CD8-positive, alpha-beta memory T cell (primary cell): ENCODE measurements at places on chromosomes 6 and 20.

DNA sequence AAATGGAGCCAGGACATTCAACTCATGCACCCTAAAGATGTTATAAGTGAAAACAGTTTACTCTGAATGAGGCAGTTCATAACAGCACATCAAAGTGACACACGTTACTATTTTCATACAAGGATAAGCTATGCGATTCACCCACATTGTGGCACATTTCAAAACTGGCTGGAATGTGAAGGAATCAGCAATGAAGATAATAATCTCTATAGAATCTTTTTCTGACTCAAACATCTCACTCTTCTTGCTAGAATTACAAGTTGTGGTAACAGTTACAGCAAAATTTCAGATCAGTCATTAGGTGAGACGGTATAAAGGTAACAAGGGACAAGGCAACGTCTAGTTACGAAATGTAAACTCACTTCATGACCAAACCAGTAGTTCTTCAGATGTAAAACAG is 17.5 kb downstream of the TMEM244 start:
- no peak for DNase-seq

DNA sequence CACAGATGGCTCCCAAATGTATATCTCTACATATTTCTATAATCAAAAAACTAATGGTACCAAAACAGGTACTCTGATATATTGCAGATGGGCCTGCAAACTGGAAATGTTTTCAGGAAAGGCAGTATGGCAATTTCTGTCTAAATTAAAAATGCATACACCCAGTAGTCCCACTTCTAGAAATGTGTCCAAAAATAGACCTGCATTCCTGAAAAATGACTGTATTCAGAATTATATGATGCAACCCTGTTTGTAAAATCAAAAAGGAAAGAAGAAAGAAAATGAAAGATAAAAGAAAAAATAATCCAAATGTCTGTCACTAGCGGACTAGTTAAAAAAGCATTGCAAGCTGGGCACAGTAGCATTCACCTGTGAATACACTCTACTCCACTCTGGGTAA is 12.9 kb upstream of the MICB start:
- DNase-seq, result no peak

- DNase-seq, result no peak
These were observed 121.2 kb downstream of the GFRAL start for GRCh38 chr6:55448451-55448850.

- no peak for DNase-seq
These were observed 41.7 kb downstream of the CD2AP start for GRCh38 chr6:47519279-47519678.

GRCh38 chr6:69866351-69866769 is at the start of gene COL19A1:
Gene COL19A1 (plus strand): TSS chr6:69866556. CDS start chr6:69879568, 13,012 bp downstream.
- DNase-seq, result no peak

DNA sequence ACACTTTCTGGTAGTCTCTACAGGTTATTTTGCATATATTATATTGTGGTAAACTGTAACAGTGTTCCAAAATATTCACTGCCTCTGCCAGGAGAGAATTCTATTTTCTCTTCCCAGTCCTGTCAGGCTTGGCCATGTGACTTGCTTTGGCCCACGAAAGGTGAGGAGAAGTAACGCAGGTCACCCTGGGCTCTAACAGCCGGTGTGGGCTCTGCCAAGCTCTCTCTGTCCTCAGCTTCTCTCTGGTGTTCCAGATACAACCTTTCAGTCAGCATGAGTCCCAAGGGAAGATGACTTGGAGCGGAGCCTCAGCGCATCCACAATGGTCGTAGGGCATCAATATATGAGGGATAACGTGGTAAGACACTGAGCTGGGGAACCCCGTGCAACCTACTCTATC is 113.0 kb upstream of the RREB1 start:
- no peak for DNase-seq

- no peak for DNase-seq
These were observed 376.1 kb downstream of the UTRN start for GRCh38 chr6:144661116-144661806.

DNA sequence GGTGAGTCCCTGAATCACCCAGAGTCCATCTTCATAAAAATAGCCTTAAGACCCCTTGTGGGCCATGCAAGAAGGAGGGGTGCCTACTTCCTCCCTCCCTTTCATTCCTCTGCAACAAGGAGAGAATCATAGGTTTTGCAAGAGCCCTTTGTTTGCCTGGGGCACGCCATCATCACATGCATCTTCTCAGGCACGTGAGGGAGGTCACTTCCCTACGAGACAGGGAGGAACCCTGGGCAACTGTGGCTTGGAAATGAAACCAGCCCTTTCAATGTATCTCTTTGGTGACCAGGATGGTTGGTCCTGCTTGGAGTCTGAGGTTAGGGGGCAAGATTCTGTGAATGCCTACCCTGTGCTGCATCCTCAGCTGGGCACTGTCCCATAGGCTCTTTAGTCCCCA is 194.8 kb downstream of the MAFB start:
- no peak for DNase-seq

GRCh38 chr6:158518191-158519127 is 41.4 kb upstream of the TMEM181 start:
- peak; percentile 48 for DNase-seq

GRCh38 chr6:31453259-31453658 is 44.7 kb upstream of the MICB start:
- DNase-seq, result no peak

GRCh38 chr6:137867685-137868509 is 838 bp downstream of the TNFAIP3 start:
- no peak for DNase-seq

DNA sequence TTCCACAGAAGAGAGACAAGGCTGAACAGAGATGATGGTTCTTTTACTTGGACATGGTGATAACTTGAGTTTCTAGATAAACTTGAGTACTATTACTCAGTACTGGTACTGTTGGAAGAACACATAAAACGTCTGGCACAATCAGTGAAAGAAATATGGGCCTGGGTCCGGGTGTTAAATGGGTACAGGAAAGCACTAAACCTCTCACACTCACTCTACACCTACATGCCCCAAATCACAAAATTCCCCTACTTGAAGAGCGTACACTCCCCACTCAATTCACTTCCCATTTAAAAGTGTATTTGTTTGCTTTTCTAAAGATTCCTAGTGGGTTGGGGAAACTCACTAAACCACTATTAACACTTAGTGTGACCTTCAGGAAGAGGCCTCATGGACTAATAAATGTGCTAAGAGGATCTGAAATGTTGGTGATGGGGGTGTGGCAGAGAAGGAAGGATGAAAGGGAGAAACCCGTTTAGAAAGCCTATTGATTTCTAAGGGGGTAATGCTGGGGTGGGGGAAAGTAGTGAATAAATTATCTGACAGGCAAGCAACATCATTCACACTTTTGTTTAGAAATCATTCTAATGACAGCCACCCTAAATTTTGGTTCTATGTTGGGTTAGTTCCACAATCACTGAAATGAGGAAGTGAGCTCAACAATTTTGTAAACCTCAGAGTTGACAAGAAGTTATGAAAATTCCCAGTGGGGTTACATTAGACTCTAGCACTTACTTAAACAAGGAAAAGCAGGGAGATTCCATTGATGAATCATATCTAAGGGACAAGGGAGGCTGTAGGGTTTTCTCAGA is 222.6 kb upstream of the MARCKS start:
- no peak for DNase-seq

DNA sequence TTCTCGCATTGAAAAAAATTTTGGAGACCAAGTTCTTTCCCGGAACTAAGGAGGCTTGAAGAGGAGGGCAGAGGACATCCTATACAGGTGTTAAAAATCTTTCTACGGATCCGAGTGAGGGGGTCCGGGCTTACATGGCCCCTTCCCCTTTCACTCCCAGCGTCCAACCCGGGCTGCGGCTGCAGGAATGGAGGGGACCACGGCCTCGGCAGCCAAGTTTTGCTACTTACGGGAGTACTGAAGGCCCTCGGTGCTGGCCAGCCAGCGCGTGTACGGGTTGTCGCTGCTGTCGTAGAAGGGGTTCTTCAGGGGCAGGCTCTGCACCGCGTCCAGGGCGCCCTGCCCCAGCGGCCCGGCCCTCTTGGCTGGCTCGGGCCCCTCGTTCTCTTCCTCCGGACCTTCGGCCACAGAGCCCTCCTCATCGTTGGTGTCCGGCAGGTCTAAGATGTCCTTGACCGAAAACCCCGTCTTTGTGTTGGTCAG is 642 bp downstream of the NKX2-2 start:
- DNase-seq, result no peak

DNA sequence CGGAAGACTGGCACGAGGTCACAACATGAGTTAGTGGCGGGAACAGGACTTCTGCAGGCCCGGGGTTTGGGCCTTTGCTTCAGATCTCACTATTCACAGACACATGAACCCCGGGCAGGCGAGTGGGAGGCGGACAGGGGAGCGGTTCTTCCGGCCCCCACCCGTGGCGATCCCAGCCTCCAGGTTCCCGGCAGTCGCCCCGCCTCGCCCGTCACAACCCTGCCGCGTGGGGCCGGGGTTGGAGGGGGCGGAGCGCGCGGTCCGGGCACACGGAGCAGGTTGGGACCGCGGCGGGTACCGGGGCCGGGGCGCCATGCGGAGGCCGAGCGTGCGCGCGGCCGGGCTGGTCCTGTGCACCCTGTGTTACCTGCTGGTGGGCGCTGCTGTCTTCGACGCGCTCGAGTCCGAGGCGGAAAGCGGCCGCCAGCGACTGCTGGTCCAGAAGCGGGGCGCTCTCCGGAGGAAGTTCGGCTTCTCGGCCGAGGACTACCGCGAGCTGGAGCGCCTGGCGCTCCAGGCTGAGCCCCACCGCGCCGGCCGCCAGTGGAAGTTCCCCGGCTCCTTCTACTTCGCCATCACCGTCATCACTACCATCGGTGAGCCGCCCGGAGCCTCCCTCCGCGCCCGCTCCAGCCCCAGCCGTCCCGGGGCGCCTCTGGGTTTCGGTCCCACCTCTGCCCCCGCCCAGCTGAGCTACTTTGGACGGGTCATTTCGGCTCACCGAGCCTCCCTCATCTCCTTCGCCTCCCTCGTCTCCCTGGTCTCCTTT is at the start of gene KCNK15:
KCNK15 (plus strand) TSS at position 268 of the 769 bp plus-strand sequence; CDS start at position 314, 46 bp downstream.
- peak; percentile 5 for DNase-seq

DNA sequence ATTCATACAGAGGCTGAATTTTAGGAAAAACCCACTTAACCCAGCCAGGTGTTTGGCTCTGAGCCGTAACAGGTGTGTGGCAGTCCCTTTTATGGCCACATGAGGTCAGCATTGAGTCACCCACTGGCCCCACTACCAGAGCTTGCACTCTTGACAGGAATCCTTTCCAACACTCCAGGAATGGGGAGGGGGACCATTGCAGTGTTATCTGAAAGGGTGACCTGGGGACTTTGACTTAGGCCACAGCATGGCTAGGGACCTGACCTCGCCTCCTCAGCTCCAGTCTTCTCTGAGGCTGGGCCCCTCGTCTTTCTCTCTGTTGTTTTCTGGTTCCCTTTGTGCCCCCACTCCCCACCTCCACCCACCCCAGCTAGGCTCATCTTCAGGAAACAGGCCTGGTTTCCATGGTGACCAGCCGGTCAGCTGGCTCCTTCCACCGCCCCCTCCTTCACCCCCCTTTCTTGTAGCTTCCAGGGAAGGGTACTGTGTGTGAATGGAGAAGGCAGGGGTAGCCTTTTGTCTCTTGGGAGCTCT is 2.1 kb upstream of the TMEM151B start:
- DNase-seq, result peak; percentile 52
